AML-193 (cell line): ENCODE measurements at places on chromosomes 5 and 9.

GRCh38 chr9:125767349-125767748 is 20.2 kb downstream of the PBX3 start:
- DNase-seq: no peak

- DNase-seq: no peak
These were observed 2.7 kb downstream of the RXFP3 start for GRCh38 chr5:33938881-33939280.

GRCh38 chr9:74783408-74783807 is 104.3 kb downstream of the TRPM6 start:
- no peak for DNase-seq

DNA sequence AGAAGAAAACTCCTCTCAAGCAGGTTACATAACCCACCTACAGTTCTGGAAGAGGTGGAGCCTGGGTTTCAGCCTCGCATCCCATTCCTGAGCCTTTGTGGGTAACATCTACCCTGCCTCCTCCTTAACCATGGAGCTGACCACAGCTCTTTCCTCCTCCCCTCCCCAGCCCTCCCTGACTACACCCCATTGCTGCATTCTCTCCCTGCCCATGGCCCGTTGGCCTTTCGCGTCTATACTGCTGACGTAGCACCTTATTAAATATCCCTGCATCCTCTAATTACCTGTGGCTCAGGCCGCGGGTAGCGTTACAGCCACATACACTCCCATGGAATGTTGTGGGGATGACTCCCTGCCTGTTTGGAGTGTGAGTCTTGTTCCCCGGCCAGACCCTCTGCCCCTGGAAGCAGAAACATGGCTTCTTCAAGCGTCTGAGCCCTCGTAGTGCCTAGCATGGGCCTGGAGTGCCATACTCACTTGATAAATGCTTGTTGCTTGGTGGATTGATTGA is 72.8 kb downstream of the WWC1 start:
- no peak for DNase-seq

- DNase-seq: no peak
These were observed 14.0 kb downstream of the SH3GLB2 start for GRCh38 chr9:129014124-129014523.

DNA sequence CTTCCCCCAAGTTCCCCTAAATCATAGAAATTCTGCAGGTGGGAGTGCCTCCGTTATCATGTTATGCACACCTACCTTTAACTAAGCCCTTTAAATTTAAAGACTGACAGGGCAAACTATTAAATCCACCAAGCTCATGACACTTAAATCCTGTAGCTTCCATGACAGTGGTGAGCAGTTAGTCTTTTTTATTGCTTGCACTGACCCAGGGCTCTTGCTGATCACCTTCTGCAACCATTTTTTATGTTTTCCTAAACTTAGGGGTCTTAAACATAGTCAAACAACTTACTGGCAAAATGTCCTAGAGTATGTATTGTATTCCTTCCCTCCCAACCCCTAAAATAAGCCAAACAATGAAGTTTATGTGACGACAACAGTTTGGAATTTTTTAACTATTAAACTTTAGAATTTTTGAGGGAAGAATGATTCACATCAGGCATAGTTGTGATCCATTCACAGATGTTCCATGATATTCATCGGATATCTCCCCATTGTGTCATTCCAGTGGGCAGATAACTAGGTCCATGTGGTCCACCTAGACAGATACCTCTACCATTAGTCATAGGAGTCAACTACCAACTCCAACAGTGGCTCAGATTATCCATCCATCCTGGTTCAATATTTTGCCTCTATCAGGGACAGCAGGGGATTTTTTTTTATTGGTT is 283.1 kb downstream of the ADAMTS6 start:
- no peak for DNase-seq

- no peak for DNase-seq
These were observed 205.5 kb downstream of the PAX5 start for GRCh38 chr9:36828611-36829013.

DNA sequence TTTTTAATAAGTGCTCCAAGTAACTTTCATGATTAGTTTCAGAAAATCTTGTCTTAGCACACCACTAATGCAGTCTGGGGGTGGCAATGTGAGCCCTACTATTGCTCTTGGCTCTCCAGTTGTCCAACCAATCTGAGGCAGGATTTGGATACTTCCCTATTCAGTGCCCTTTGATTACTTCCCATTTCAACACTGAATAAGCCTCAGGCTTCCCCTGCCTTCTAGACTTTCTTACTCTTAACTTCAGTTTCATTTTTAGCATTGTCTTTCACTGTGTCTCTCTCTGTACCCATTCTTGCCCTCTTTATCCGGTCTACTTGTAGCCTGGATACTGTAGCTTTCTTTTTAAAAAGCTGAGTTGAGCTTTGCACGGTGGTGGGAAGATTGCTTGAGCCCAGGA is 186.1 kb downstream of the C9orf152 start:
- peak; percentile 91 for DNase-seq

- peak; percentile 0 for DNase-seq
These were observed 466.1 kb downstream of the TLR4 start for GRCh38 chr9:118170032-118170955.

- DNase-seq: no peak
These were observed 26.8 kb downstream of the ZNF346 start for GRCh38 chr5:177049285-177049684.

- no peak for DNase-seq
These were observed 357.1 kb upstream of the PRR16 start for GRCh38 chr5:120106912-120107525.

DNA sequence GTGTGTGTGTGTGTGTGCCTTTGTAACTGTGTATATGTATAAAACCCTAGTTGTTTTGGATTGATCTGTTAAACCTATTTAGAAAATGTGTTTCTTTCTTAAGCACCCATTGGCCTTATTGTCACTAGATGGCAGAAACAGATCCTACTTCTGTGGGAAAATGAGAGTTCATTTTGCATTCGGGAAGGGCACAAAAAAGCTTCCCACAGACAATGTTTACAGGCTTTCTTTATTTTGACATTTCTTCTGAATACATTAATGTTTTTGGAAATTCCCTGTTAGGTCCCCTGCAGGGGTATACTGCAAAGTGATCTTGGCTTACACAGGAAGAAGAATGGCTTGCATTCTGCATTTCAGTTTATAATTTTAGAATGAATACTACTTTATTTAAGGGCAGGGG is 481.8 kb upstream of the ARRDC3 start:
- DNase-seq: no peak

GRCh38 chr5:15664961-15665360 is 165.0 kb downstream of the FBXL7 start:
- DNase-seq: no peak

GRCh38 chr5:173232499-173233346 is 2.3 kb downstream of the NKX2-5 start:
- no peak for DNase-seq

DNA sequence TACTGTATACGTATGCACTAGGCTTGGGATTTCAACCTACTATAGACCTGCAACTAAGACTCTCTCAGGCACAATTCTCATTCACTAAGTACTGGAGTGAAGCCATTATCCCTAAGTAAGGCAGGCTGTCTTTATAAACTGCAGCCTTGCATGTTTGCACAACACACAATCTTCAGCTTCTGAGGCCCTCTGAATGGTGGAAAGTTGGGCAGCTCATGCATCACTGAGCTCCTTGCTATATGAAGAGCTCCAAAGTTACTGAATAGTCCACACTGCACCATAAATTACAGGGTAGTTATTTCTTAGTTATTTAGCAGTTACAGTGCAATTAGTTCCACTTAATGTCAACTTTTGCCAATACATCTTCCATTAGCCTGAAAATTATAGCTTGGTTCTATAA is 384.6 kb downstream of the BRINP1 start:
- DNase-seq: no peak
